IPS-NIHi11 (cell line): ENCODE measurements at places on chromosomes 5 and 9.
A peak's percentile ranks its signal among the peaks of the same experiment; 100 is the strongest.

- DNase-seq = peak; percentile 84
Observed at GRCh38 chr5:162068412-162068811, 839 bp downstream of the GABRG2 start.

- no peak for DNase-seq
Observed at GRCh38 chr5:158838781-158839180, 260.9 kb downstream of the EBF1 start.

GRCh38 chr5:154945695-154946301, 4.9 kb downstream of the MRPL22 start:
- peak; percentile 23 for DNase-seq

- no peak for DNase-seq
Observed at GRCh38 chr9:1580215-1580614, 434.9 kb upstream of the SMARCA2 start.

DNA sequence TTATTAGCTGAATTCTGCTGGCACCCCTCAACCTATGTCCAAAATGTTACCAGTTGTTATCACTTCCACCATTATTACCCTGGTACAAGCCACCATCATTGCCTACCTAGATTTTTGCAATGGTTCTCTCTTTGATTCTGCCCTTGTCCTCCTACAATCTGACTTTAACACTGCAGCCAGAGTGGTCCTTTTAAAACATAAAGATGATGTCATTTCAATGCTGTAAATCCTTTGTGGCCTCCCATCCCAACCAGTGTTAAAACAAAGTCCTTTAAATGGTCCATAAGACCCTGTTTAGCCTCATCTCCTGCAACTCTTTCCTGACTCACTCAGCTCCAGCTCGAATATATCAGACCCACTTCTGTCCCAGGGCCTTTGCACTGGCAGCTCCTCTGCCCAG, 54.9 kb upstream of the FSTL4 start:
- no peak for DNase-seq

DNA sequence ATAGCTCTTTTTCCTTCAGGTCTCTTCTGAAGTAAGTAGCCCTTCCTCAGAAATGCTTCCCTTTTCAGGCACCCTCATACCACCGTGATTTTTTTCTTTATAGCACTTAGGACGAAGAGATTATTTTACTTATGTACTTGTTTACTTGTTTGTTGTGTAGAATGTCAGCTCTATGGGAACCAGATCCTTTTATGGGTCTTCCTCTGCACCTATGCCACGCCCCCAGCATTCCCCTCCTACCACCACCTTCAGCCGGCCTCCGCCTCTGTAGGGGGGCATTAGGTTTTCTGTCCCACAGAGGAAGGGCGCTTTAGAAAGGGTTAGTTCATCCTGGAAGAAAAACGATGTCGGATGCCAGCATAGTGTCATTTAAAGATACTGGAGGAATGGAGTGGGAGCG, 1.8 kb downstream of the CDKN2B-AS1 start:
- peak; percentile 26 for DNase-seq

GRCh38 chr5:35863159-35863558, 6.5 kb downstream of the IL7R start:
- no peak for DNase-seq

DNA sequence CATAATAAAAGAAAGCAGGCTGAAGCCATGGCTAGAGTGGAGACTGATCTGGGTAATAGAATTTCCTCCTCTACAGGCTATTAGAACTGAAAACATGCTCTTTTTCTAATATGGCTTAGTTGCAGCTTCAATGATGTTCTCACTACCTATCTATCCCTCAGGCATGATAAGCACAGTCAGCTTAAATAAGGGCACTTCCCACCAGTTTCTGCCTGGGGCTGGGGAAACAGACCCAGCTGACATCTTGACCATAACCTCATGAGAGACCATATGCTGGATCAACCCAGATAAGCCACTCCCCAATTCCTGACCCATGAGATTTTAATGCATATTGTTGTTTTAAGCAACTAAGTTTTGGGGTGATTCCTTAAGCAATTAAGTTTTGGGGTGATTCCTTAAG, 81.2 kb downstream of the ZNF366 start:
- no peak for DNase-seq
